Urinary bladder (tissue), 4 donors: ENCODE measurements at places on chromosomes 6 and 20. TPM values are rescaled to one million over a fixed set of nuclear protein-coding genes. Genes with fewer than 3 reads are reported as not detected.

- no peak for DNase-seq
Observed at GRCh38 chr20:51386586-51386985, 155.9 kb downstream of the NFATC2 start.

GRCh38 chr20:7113577-7114466, 346.3 kb downstream of the BMP2 start:
- DNase-seq: no peak

GRCh38 chr6:502761-503160, 111.2 kb downstream of the IRF4 start:
- DNase-seq: no peak

Gene DYNLT2
- total RNA-seq: 2.4 TPM
